ENCODE measurements at places on chromosomes 2 and 18.

DNA sequence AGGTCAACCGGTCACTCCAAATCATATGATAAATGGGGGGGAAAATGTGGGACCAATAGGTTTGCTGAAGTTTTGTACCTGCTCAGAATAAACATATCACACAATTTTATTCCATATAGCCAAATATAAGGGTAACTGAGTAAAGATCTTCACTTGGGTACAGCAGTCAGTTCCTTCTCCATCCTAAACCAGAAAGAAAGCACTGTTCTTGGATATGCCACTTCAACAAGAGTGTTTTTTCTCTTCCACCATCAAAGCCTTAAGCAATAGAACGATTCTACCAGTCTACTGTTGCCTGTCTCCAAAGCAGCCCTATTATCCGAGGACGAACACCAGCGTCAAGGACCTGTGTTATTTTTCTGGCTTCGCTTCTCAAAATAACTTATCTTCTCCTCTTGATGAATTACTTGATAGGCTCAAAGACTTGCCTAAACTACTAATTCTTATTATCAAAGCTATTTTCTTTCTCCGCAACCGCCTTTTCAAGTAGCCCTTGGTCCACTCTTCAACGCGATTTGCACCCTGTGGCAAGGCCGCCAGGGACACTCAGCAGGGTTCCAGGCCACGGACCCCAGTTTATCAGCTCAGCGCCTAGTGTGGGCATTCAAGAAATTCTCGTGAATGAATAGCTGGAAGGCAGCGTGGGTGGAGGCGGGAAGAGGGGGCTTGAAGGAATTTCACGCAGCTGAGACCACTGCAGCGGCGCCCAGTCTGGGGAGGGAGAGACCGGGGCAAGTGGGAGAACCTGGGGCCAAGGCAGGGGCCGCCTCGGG, 646 bp downstream of the ALS2 start:
- DNase-seq = no peak

GRCh38 chr2:9941196-9941995, 10.1 kb upstream of the GRHL1 start:
- DNase-seq = no peak

DNA sequence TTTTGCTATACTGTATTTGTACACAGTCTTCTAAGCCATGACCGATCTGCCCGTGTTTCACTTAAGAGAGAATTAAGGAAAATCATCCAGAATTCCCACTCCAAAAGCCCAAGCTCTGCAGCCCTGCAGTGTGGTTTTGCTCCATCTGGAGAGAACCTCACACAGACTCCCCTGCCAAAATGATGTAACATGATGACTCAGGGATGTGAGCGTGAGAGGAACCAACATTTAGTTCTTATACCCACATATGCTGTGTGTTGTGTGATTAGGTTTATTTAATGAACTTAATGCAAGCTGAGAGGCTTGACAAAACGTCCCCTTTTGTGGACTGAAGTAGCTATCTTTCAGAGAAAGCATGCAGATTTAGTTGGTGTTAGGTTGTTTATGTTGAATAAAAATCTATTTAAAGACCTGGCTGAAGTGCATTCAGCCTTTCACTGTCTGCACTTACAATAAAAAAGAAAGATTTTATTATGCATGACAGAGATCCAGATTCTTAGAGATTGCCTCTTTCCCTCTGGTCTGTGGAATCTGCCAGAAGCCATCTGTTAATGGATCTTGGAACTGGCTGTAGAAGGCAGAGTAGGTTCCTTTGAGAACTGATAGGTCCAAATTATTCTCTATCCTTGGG, 6.3 kb downstream of the RAB12 start:
- DNase-seq = no peak

DNA sequence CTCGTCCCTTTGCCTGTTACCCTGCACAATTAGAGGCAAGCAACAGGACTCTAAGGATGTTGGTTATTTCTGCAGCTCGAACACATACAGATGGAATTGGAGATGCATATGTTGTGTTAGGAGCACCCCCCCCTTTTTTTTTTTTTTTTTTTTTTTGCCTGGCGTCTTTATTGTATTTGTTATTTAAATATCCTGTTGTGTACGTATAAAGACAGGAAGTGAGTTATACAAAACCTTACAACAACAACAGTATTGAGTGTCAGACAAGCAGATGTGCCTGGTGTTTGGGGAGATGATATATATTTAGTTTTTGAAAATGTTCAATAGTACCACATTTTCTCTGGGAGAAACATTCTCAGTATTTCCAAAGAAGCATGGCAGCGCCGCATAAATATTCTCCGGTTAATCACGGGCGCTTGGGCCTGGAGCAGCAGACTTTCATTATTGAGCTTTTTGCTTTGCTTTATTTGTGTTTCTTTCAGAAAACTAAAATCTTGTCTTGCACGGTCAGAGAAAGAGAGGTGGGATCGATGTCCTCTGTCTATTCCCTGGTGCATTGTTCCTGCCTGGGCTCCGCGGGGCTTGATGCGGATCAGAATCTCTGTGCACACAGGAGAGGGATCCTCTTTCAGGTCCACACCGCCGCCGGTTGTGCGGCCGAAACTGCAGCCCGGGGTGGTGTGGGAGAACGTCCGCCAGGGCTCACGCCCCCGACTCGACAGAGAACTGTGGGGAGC, 23.2 kb upstream of the ZNF516 start:
- no peak for DNase-seq

DNA sequence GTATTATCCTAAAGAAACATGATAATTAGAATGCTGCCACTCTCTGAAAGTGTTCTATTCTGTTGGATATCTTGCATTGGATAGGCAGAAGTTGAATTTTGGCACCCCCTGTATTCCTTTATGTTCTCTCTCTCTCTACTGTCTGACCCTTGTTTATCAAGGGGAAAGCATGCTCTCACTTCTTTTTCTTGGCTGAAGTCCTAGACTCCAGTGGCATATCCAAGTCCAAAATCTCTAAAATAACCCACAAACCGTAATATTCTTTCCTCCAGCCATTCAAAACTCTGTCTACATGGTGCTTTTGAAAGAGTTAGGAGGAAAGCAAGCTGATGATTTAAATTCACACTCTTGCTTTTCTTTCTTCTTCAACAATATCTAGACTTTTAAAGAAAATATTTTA, 669.7 kb downstream of the TDRD15 start:
- DNase-seq = no peak

- no peak for DNase-seq
Observed at GRCh38 chr2:241268716-241269445, 46.6 kb downstream of the HDLBP start.

- no peak for DNase-seq
Observed at GRCh38 chr2:86274918-86275275, 62.5 kb downstream of the REEP1 start.

GRCh38 chr2:5691221-5691984, 781 bp upstream of the SOX11 start:
- no peak for DNase-seq

DNA sequence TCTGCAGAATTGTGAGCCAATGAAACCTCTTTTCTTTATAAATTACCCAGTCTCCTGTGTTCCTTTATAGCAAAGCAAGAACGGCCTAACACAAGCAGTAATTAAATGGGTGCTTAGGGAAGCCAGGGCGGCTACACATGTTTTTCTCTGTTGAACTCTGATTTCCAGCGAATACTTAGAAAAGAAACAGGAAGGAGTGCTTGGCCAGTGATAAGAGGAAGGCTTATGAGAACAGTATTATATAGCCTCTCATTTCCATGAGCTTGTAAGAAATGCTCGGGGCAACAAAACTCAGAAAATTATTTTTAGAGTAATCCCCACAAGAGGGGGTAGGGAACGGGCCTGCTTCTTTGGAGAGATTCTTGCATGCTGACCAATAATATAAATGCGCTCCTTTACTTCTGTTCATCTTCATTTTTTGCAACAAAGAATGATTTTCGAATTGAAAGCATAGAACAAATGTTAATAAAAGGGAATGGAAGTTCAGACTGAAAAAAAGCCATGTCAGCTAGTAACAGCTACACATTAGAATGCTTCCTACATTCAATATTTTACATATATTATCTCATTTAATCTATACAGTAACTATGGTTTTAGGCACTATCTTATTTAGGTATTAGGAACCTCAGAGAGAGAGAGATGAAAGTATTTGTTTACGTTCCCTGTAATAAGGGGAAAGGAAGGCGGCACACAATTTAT, 49.7 kb upstream of the CCDC85A start:
- no peak for DNase-seq

DNA sequence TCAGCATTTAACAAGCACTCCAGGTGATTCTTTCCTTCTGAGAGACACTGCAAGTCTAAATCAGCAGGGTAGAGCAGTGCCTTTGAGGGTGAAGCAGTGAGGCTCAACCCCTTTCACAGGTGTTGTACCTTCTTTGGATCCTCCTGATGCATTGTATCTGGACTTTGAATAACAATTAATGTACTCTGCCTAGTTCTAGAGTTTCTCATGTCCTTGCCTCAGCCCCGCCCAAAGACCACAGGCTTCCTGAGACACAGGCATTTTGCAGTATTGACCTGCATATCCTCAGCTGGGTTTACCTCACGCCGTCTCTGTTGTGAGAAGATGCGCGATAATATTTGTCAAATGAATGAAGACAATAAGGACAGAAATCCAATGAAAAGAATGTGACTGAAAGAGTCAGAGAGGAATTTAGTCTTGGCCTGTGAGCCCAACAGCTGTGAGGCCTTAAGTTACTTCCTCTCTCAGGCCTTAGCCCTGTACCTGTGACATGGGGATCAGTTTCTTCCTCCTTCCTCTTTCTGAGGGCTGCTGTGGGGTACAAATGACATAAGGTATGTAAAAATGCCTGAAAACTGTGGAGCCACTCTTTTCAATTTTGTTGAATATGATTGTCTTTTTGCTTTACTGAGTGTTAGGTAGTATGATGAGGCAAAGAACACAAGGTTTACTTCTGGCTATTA, 43.7 kb downstream of the WIPF1 start:
- peak; percentile 32 for DNase-seq

GRCh38 chr2:12347066-12347493, 369.7 kb upstream of the TRIB2 start:
- DNase-seq = no peak

DNA sequence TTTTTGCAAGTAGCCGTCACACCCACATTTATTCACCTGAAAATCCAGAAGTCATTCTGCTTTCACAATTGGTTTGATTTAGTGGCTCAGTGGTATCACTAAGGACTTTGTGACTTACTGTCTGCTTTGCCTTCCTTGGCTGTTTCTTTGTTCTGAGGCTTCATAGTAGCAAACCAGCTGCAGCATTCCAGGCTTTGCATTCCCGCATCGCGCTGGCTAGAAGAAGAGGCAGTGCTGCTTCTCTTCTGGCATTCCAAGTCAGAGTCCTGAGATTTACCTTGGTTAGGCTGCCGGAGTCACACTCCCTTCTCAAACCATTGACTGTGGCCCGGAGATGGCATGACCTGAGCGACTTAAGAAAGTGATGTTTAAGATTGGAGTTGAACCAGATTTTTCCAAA, 35.1 kb downstream of the MYO1B start:
- DNase-seq = no peak

DNA sequence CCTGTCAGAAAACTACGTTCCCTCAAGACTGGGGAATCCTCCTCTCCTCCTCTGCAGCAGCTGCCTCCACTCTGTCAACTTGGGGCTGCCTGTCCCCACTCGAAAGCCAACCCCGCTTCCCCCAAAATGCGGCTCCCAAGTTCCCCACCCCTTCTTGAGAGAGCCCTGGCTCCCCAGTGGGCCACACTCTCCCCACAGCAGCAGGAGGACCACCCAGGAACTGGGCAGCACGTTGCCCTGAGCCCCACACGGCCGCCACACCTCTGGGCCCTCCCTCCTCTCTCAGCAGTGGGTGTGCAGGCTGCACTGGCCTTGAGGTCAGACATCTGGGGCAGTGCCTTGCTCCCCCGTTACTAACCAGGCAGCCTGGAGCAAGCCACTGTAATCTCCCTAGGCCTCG, 9.6 kb upstream of the TEX51 start:
- DNase-seq = no peak

- no peak for DNase-seq
Observed at GRCh38 chr2:31937741-31938140, 73.1 kb downstream of the MEMO1 start.

DNA sequence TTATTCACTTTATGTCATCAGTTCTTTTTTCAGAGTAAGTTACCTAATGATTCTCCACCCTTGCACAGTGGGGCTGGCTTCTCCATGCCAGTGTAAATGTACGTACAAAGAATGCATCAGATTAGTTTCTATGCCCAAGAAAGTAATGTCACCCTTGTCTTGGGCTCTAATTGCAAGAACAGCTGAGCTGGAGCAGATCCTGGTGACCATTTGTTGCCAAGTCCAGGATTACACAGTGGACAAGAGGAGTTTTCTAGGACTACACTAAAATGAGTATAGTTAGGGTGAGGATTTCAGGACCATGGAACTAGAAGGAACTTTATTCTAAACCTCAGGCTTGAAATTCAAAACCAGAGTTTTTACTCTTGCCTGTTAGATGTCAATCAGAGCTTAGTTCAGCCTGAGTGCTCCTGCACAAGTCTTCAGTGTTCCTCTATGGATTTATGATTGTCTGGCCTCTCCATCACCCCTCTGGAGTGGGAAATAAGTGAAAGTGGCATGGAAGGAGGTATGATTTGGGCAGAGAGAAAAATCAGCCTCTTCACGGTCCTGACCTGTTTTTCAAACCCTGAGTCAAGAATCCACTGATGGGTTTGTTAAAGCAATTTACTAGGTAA, 29.8 kb downstream of the PCBP1 start:
- DNase-seq = no peak

- no peak for DNase-seq
Observed at GRCh38 chr18:73040247-73040646, 172.5 kb upstream of the NETO1 start.

DNA sequence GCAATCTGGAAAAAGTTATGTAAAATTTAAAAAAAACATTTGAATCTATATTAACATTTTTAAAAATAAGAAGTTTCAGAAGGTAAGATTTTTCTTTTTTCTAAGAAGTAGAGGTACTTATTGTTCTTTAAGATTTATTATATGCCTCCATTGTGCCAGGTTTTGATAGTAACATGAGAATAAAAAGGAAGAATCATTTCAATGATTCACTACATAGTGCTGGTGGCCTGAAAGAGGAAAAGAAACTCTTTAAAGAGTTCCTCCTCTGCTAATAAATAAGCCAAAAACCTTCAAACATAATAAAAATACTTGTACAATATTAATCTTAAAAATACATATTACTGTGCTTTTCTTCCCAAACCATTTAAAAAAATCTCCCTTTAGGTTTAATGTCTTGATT, 69.0 kb downstream of the ANKRD44 start:
- DNase-seq = no peak

GRCh38 chr2:118051826-118052358, 36.4 kb upstream of the INSIG2 start:
- no peak for DNase-seq

- no peak for DNase-seq
Observed at GRCh38 chr2:159922563-159922962, 124.6 kb upstream of the CD302 start.
